ENCODE measurements at places on chromosomes 13 and 19.

DNA sequence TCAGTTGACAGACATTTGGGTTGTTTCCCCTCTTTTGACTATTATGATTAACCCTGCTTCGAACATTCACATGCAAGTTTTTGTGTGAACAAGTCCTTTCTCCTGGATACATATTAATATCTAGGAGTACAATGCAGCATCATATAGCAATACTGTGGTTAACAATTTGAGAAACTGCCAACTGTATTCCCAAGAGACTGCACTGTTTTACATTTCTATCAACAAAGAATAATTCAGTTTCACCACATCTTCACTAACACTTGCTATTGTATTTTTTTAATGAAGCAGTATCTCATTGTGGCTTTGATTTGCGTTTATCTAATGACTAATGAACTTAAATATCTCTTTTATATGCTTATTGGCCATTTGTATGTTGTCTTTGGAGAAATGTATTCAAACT, 184.6 kb upstream of the NBEA start:
- peak; percentile 2 for DNase-seq

- no peak for DNase-seq
Observed at GRCh38 chr13:26456650-26457049, 100.8 kb upstream of the WASF3 start.

- no peak for DNase-seq
Observed at GRCh38 chr13:48515732-48516131, 17.1 kb downstream of the RCBTB2 start.

DNA sequence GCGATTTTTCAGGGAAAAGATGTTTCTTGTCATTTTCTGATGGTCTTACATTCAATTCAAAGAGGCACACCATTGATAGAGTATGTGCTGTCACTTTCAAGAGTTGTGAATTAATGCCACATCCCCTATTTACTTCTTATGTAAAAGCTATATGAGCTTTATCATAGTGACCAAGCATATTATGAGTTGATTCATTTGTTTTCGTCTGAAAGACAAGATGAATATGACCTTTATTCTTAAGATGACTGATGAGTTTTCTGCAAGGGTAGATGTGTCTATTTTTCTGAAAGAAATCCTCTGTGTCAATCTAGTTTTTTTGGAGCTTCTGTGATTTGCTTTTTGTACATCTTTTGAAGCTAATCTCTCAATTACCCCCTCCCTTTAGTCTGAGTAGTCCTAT, 676.3 kb upstream of the ARGLU1 start:
- no peak for DNase-seq

GRCh38 chr13:113879494-113880360, 15.9 kb upstream of the GAS6 start:
- DNase-seq, result no peak
